Activated B cell treated with CpG ODN at 0.5 μM for 24 hours (primary cell): ENCODE measurements at places on chromosomes 3 and 15. TPM values are rescaled to one million over a fixed set of nuclear protein-coding genes. Genes with fewer than 3 reads are reported as not detected.

Gene GOLGA6L10
- total RNA-seq = 1.2 and 1.4 TPM in 2 replicates

Gene MUC20
- total RNA-seq = 4.1 and 4.6 TPM in 2 replicates

Gene UACA
- total RNA-seq = 0.56 and 1.00 TPM in 2 replicates

Gene SAMMSON
- not detected in 2 replicates for total RNA-seq

Gene TM6SF1
- 3.9 and 4.1 TPM in 2 replicates for total RNA-seq

Gene SPINK8
- total RNA-seq = not detected in 2 replicates

Gene GOLGA6B
- not detected in 2 replicates for total RNA-seq

Gene PARP16
- 11.2 and 11.5 TPM in 2 replicates for total RNA-seq

Gene CFAP100
- total RNA-seq = not detected in 2 replicates

Gene PRSS50
- not detected in 2 replicates for total RNA-seq

Gene GOLGA6L1
- not detected in 2 replicates for total RNA-seq

Gene MED12L
- 1.5 and 2.6 TPM in 2 replicates for total RNA-seq

Gene CRYBG3
- 1.5 TPM in 2 replicates for total RNA-seq

Gene CCDC80
- total RNA-seq = not detected in 2 replicates

Gene P2RY1
- 0.20 TPM in 2 replicates for total RNA-seq

Gene CCDC54
- total RNA-seq = not detected in 2 replicates

Gene GASK1A
- not detected in 2 replicates for total RNA-seq

Gene ZNF385D
- not detected in 2 replicates for total RNA-seq

Gene MYZAP
- total RNA-seq = 0.88 and 1.00 TPM in 2 replicates

Gene ALG1L2
- 3.5 and 4.6 TPM in 2 replicates for total RNA-seq

Gene IL5RA
- not detected in 2 replicates for total RNA-seq

Gene WDR49
- 0.49 TPM in 2 replicates for total RNA-seq

Gene TEX55
- not detected in 2 replicates for total RNA-seq

Gene ZNF662
- 0.42 and 0.64 TPM in 2 replicates for total RNA-seq

Gene SMAD6
- total RNA-seq = 0.04 and 0.05 TPM in 2 replicates

Gene USP4
- total RNA-seq = 86.7 and 115 TPM in 2 replicates

Gene SLITRK3
- not detected in 2 replicates for total RNA-seq

Gene STX19
- not detected in 2 replicates for total RNA-seq

Gene CCDC39
- not detected in 2 replicates for total RNA-seq

Gene CPA3
- not detected in 2 replicates for total RNA-seq

Gene CPNE9
- total RNA-seq = 0.20 TPM in 1 of 2 replicates, not detected in the other

Gene LYSMD2
- total RNA-seq = 41.8 and 48.6 TPM in 2 replicates

Gene FOXB1
- not detected in 2 replicates for total RNA-seq

Gene CPN2
- total RNA-seq = not detected in 2 replicates

Gene NEK10
- 0.59 and 0.84 TPM in 2 replicates for total RNA-seq

Gene FBXW12
- not detected in 2 replicates for total RNA-seq

Gene RHOV
- 0.27 TPM in 1 of 2 replicates, not detected in the other for total RNA-seq

Gene CMSS1
- 37.4 and 41.1 TPM in 2 replicates for total RNA-seq

Gene CNTN4
- total RNA-seq = 0.05 TPM in 1 of 2 replicates, not detected in the other

Gene GOLGA8Q
- total RNA-seq = 0.64 and 1.8 TPM in 2 replicates

Gene NR1I2
- 1.1 and 1.2 TPM in 2 replicates for total RNA-seq

Gene SKOR1
- 0.53 and 0.64 TPM in 2 replicates for total RNA-seq

Gene EFHB
- 0.84 TPM in 1 of 2 replicates, not detected in the other for total RNA-seq

Gene IMP3
- 65.6 and 72.6 TPM in 2 replicates for total RNA-seq

Gene VIPR1
- 3.2 and 3.6 TPM in 2 replicates for total RNA-seq

Gene GRK7
- not detected in 2 replicates for total RNA-seq

Gene TP63
- total RNA-seq = 3.9 and 4.6 TPM in 2 replicates

Gene KLHL6
- total RNA-seq = 34.6 and 41.7 TPM in 2 replicates

Gene MLF1
- not detected in 2 replicates for total RNA-seq
